ENCODE measurements at places on chromosomes 12 and 14. TPM values are rescaled to one million over a fixed set of nuclear protein-coding genes. Genes with fewer than 3 reads are reported as not detected.

Gene CMTM5
- polyA plus RNA-seq, result 2.2 TPM

DNA sequence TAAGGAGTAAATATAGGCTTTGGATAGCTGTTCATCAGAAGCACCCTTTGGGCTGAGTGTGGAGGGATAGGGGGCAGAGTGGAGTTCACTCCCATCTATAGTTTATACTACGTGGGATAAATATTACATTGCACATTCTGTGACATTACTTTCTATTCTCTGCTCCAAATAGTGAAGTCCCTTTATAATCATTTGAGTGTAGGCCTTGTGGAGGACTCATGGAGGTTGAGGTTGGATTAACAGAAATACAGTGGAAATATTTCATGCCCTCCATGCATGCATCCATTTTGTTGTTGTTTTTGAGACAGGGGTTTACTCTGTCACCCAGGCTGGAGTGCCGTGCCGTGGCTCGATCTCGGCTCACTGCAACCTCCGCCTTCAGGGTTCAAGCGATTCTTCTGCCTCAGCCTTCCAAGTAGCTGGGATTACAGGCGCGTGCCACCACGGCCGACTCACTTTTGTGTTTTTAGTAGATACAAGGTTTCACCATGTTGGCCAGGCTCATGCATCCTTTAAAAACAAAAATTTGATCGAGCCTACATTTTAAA, 1.4 kb downstream of the CHPT1 start:
- no peak for DNase-seq

DNA sequence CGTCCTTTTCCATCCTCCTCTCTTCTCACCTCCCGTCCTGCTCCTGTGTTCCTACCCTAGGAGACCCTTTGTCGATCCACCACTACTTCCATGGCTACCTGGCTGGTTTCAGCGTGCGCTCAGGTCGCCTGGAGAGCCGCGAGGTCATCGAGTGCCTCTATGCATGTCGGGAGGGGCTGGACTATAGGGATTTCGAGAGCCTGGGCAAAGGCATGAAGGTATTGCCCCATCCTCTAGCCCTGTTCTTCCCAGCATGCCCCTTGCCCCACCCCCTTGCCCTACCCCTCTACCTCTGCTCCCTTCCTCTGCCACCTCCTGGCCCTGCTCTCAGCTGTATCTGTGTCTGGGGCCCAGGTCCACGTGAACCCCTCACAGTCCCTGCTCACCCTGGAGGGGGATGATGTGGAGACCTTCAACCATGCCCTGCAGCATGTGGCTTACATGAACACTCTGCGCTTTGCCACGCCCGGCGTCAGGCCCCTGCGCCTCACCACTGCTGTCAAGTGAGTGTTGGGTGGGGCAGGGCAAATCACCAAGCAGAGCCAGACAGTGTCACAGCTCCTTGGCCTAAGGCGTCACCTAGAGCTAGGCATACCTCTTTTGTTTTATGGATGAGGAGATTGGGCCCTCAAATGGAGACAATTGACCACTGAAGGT, 12.8 kb downstream of the CLSTN3 start:
- DNase-seq, result no peak

Gene SLC2A3
- polyA plus RNA-seq, result 17.8 TPM

GRCh38 chr14:56133547-56133946, 15.3 kb downstream of the PELI2 start:
- no peak for DNase-seq

Gene HOXC12
- not detected for polyA plus RNA-seq

- DNase-seq, result no peak
Observed at GRCh38 chr12:39935839-39936238, 170.0 kb downstream of the SLC2A13 start.

GRCh38 chr14:102772781-102773570, 4.3 kb upstream of the TRAF3 start:
- no peak for DNase-seq

DNA sequence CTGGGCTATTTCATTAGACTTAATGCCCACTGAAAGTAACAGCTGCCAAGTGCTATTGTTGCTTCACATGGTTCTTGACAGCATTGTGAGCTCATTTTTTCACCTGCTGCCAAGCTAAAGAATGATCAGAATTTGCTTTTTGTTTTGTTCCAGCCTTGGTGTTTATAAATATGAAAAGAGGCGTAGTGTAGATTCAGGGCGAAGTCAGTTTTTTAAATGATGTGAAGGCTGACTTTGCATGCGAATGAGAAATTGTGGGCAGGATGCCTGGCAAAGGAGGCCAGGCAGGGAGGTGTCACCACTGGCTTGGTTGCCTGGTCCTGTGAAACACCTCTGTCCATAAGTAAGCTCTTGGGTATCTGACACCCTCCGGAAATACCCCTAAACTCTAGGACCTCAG, 93.3 kb upstream of the NAP1L1 start:
- DNase-seq, result no peak

DNA sequence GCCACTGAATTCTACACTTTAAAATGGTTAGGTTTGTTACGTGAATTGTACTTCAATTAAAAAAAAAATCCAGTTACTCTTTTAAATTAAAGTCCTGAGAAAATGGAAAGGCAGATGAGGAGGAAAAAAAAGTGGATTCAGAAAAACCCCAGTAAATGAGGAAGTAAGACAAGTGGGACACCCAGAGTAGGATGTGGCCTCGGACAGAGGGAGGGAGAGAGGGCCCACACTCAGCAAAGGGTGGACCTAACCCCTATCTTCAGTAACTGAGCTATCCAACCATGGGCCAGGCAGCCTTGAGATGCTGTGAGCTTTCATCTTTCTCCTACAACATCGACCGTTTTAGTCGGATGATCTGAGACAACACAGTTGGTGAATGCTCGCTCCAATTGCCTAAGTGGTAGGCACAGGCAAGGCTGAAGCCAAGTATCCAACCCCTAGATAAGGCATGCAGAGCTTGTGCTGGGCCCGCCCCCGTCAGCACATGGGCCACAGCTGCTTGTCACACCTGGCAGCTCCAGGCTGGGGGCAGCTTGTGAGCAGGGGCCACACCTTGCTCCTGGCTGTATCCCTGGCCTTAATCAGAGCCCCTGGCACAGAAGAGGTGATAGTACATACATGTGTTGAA, 142.1 kb downstream of the TTC7B start:
- DNase-seq, result no peak

DNA sequence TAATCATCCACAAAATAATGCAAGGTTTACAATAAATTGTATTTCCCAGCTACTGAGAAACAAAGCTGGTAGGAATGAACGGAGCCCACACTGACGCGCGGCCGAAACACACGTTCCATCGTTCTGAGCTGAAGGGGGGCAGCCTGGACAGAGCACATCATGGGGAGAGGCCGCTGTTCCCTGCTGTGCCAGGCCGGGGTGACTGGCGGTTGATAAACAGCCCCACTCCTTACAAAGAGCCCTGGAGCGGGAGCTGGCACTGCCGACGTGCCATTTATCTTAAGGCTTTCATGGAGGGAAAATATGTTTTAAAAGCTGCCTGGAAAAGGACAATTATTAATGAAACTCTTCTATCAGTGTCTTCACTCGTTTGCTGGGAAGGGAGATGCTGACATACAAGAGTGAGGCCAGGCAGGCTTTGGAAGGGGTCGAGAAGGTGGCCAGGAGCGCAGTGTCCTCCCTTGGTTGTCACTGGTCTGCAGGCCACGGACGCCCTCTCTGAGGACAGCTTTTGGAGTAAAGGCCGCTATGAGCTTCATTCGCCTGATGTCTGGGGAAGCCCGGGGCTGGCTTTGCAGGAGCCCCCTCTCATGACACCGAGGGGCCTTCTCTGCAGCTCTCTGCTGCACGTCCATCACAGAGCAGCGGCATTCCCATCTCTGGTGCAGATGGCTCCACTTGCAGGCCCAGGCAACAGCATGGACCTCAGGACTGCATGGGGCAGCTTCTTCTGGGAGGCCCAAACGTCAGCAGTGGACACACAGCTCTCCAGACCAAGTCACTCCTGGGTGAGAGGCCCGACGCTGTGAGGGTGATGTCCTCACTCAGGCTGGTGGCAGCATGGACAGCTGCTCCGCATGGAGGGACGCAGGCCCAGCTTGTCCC, 355.3 kb upstream of the SFSWAP start:
- DNase-seq, result no peak

Gene ISCA2
- polyA plus RNA-seq, result 42.9 TPM

- DNase-seq, result no peak
Observed at GRCh38 chr12:81010641-81011040, 67.2 kb upstream of the ACSS3 start.

DNA sequence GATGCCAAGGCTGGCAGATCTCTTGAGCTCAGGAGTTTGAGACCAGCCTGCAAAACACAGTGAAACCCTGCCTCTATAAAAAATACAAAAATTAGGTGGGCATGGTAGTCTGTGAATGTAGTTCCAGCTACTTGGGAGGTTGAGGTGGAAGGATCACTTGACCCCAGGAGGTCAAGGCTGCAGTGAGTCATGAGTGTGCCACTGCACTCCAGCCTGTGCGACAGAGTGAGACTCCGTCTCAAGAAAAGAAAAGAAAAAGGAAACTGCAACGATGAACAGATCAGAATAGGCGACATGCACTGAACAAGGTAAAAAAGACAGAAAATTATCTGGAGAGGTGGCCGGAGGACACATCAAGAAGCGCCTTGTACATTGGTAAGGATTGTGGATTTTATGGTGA, 273.7 kb upstream of the AMIGO2 start:
- DNase-seq, result no peak

- no peak for DNase-seq
Observed at GRCh38 chr12:55850893-55851292, 8.2 kb upstream of the MMP19 start.

GRCh38 chr14:85688006-85688405, 158.1 kb downstream of the FLRT2 start:
- DNase-seq, result no peak

Measured in right renal cortex interstitium (tissue), 3 donors.